Bladder microvascular endothelial cell (primary cell): ENCODE measurements at places on chromosomes 11 and 22. TPM values are rescaled to one million over a fixed set of nuclear protein-coding genes. Genes with fewer than 3 reads are reported as not detected.

The C11orf52 gene
- 0.16 and 0.25 TPM in 2 replicates for total RNA-seq

The DEPDC7 gene
- total RNA-seq: 0.16 and 0.19 TPM in 2 replicates

The SCARF2 gene
- 4.4 and 9.1 TPM in 2 replicates for total RNA-seq

The PGA5 gene
- total RNA-seq: not detected in 2 replicates

The CRY2 gene
- 5.5 and 14.5 TPM in 2 replicates for total RNA-seq

The RAC2 gene
- total RNA-seq: 9.9 and 18.6 TPM in 2 replicates

The ADM2 gene
- 0.16 and 3.2 TPM in 2 replicates for total RNA-seq

The TLCD5 gene
- 3.4 and 10.9 TPM in 2 replicates for total RNA-seq

The MS4A10 gene
- not detected in 2 replicates for total RNA-seq

The LRRC32 gene
- total RNA-seq: 79.8 and 88.4 TPM in 2 replicates

The PLEKHB1 gene
- 0.16 and 1.6 TPM in 2 replicates for total RNA-seq

The TSPAN32 gene
- not detected in 2 replicates for total RNA-seq

The SCGB1D2 gene
- not detected in 2 replicates for total RNA-seq

The MUC2 gene
- total RNA-seq: not detected in 2 replicates

The C11orf42 gene
- total RNA-seq: not detected in 2 replicates

The CD248 gene
- total RNA-seq: 0.25 and 1.3 TPM in 2 replicates

The CREB3L1 gene
- 0.25 and 0.65 TPM in 2 replicates for total RNA-seq

The LRRN4CL gene
- total RNA-seq: under 0.01 and 0.31 TPM in 2 replicates

The ADSL gene
- total RNA-seq: 121 and 135 TPM in 2 replicates

The MS4A3 gene
- total RNA-seq: not detected in 2 replicates

The TRIM49 gene
- total RNA-seq: not detected in 2 replicates

The MUC6 gene
- total RNA-seq: not detected in 2 replicates

The CARD10 gene
- total RNA-seq: 29.6 and 37.2 TPM in 2 replicates

The PANX3 gene
- not detected in 2 replicates for total RNA-seq

The TMEM135 gene
- total RNA-seq: 20.9 and 23.4 TPM in 2 replicates

The MGAT3 gene
- under 0.01 and 0.06 TPM in 2 replicates for total RNA-seq

The DEUP1 gene
- not detected in 2 replicates for total RNA-seq

The MYEOV gene
- 0.49 and 0.50 TPM in 2 replicates for total RNA-seq

The LINC01488 gene
- total RNA-seq: under 0.01 TPM in 1 of 2 replicates, not detected in the other

The DSCAML1 gene
- total RNA-seq: not detected in 2 replicates

The FAM83F gene
- total RNA-seq: under 0.01 TPM in 1 of 2 replicates, not detected in the other

The KDM4D gene
- total RNA-seq: 0.38 and 0.49 TPM in 2 replicates

The PPFIA1 gene
- 19.4 and 41.4 TPM in 2 replicates for total RNA-seq

The LRRC74B gene
- not detected in 2 replicates for total RNA-seq

The TP53AIP1 gene
- not detected in 2 replicates for total RNA-seq

The CHKA gene
- 14.6 and 49.6 TPM in 2 replicates for total RNA-seq

The CENPM gene
- total RNA-seq: 18.3 and 38.7 TPM in 2 replicates

The TRIM51 gene
- total RNA-seq: not detected in 2 replicates

The ART5 gene
- total RNA-seq: not detected in 2 replicates

The OSBP2 gene
- total RNA-seq: 3.9 and 22.5 TPM in 2 replicates

The AKIP1 gene
- total RNA-seq: 27.5 and 29.8 TPM in 2 replicates

The CTSW gene
- under 0.01 TPM in 1 of 2 replicates, not detected in the other for total RNA-seq

The SMC1B gene
- total RNA-seq: under 0.01 TPM in 1 of 2 replicates, not detected in the other

The OR5P2 gene
- not detected in 2 replicates for total RNA-seq

The RCOR2 gene
- 0.16 and 0.19 TPM in 2 replicates for total RNA-seq

The NOX4 gene
- 21.5 and 32.3 TPM in 2 replicates for total RNA-seq

The PPP6R3 gene
- total RNA-seq: 90.7 and 170 TPM in 2 replicates

The KRTAP5-6 gene
- total RNA-seq: not detected in 2 replicates

The RIMBP3C gene
- not detected in 2 replicates for total RNA-seq

The BTG4 gene
- not detected in 2 replicates for total RNA-seq

The GGT5 gene
- 2.8 and 4.0 TPM in 2 replicates for total RNA-seq

The BDNF gene
- total RNA-seq: 0.32 and 0.88 TPM in 2 replicates

The ELF5 gene
- not detected in 2 replicates for total RNA-seq

The BTBD18 gene
- total RNA-seq: not detected in 2 replicates
